ENCODE measurements at places on chromosomes 16 and 17.

GRCh38 chr17:35052780-35053179, 10.7 kb downstream of the RFFL start:
- DNase-seq = no peak

DNA sequence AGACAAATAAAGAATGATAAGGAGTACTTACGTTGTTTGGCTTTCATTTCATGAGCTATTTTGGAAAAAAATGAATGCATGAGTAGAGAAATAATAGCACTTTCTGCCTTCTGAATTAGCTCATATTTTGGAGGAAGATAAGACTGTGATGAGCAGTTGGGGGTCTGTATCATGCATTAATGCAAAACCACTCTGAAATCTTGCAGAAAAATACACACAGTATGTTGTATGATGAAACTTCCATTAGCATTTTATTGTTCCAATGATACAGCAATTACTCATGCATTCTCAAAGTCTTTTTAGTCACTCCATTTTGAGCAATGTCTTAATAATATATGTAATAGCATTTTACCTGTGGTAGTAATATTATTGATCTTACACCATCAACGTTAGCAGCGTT, 571.0 kb downstream of the CDH8 start:
- DNase-seq = no peak

DNA sequence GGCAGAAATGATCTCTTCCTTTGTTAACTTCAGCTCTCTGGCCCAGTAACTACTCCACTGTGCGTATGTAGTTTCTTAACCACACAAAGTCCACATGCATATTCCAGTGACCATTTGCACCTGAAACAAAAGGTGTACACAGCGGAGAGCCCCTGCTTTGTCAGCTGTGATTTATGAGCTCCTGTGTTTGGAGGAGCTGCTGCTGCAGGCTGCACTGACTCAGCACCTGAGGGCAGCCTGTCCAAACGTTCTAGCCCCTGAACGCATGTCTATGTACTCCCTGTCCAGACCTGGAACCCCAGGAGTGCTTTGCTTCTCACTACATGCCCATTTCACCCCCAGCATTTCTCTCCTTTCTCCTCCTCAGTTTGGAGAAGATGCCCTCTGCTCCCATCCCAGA, 216.1 kb downstream of the ABCC12 start:
- DNase-seq = no peak

GRCh38 chr16:24508614-24509013, 30.8 kb upstream of the RBBP6 start:
- no peak for DNase-seq

DNA sequence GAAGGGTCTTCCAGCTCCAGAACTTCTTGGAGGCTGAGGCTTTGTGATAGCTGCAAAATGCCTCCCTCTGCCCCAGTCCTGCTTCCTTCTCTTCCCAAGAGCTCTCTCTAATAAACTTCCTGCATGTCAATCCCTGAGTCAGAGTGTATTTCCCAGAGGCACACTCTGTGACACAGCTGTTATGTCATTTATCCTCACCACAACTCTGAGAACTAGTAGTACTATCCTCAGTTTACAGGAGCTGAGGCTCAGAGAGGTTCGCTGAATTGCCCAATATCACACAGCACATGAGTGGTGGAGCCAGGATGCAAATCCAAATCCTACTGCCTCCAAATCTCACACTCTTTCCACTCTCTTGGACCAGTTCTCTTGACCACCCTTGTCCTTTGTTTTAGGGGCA, 20.0 kb downstream of the UNC45B start:
- DNase-seq = no peak

DNA sequence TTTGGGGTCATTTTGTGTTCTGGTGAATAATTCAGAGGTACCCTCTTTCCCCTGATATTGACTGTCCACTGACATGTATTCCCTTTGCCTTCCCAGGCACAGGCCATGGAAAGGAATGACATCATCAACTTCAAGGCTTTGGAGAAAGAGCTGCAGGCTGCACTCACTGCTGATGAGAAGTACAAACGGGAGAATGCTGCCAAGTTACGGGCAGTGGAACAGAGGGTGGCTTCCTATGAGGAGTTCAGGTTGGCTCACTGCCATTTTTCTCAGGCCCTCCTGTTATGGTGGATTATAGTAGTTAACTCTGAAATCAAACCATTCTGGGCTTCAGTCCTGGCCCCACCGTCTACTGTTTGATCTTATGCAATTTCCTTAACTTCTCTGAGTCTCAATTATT, 1.6 kb upstream of the EFTUD2 start:
- no peak for DNase-seq

- DNase-seq = no peak
Observed at GRCh38 chr17:82876602-82877379, 37.0 kb upstream of the ZNF750 start.

DNA sequence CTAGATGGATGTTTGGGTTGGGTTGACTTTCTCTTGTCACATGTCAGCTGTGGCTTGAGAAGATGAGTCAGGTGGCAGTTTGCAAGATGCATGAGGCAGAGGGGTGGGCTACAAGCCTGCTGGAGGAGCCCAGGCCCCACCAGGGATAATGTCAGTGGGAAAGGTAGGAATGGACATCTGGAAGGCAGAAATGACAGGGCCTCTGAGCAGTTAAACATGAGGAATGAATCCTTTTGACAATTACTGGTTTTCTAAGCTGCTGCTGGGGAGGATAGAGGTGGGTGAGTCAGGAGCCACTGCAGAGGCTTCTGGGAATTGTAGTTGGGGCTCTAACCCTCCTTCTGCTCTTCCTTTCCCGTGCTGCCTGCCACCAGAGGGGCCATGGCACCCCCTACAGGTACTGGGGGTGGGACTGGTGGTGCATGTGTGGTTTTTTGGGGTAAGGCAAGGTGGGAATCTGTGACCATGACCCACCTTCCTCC, 15.7 kb downstream of the SLC52A1 start:
- DNase-seq = no peak

DNA sequence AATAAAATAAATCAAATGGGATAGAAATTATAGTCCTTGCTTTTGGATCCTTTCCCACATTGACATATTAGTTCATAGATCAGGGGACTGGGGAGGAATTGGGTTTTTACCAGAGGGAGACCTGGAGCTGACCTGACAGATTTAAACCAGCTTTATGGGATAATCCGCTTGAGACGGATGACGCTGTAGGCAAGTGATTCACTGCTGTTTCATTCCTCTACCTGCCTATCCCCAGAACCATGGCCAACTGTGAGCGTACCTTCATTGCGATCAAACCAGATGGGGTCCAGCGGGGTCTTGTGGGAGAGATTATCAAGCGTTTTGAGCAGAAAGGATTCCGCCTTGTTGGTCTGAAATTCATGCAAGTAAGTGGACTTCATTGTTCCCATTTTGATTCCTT, 2.1 kb downstream of the NME1 start:
- DNase-seq = no peak
